ENCODE measurements at places on chromosomes 1 and 21.

- no peak for DNase-seq
These were observed 106.2 kb downstream of the TM2D1 start for GRCh38 chr1:61618755-61619154.

- DNase-seq: no peak
These were observed 222.7 kb upstream of the OLFM3 start for GRCh38 chr1:102219463-102219862.

DNA sequence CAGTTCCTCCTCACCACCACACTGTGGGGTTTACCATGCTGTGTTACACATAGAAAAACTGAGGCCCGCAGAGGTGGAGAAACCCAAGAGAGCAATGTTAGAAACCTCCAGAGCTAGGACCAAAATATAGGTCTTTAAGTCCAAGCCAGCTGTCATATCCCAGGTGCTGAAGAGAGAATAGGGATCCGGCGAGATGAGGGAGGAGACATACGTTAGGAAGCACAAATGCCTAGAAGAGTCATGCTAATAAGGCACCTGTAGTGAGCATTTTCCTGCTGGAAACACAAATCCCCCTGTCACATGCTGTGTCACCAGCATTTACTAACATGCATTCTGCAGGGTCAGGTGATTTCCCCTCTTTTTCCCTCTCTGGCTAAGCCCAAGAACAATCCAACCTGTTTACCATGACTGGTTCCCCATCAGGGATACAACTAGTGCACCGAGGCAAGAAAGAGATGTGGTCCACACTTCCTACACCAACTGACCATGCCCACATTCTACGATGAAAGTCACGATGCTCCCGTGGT lies 168.6 kb upstream of the CAMK1G start:
- DNase-seq: no peak

GRCh38 chr1:200739702-200740570 lies 1.2 kb downstream of the CAMSAP2 start:
- peak; percentile 39 for DNase-seq

DNA sequence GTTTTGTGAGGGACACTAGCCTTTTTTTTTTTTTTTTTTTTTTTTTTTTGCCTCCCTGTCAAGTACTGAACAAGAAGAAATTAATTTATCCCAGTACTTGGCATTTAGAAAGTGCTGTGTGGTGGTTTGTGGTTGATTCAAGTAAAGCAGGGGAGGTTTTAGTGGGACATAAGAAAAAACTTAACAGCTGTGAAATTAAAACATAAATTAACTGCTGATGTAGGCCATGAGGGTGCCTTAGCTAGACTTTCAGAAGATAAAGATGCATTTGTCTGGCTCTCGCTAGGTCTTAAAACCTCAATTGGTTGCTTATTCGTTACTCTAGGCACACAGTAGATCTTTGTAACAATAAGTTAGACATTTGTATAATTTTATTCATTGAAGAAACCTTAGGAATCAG lies 52.3 kb downstream of the SPATA46 start:
- no peak for DNase-seq

DNA sequence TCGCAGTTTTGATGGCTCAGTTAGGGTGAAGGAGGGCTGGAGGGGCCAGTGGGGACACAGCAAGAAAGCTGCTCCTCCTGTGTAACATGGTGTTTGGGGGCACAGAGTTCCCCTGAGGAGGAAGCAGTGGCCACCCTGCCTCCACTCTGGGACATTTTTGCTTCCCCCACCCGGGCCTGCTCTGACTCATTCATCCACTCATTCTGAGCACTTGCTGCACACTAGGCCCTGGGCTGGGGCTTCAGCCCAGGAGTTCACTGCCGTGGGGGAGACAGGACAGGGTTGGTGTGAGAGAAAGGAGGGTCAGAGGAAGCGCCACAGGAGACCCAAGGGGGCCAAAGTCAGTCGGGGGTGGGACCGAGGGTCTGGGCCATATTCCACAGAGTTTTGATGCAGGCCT lies 41.4 kb upstream of the ACOT11 start:
- DNase-seq: no peak

- DNase-seq: no peak
These were observed 126.4 kb upstream of the GALNT2 start for GRCh38 chr1:229940684-229941083.

DNA sequence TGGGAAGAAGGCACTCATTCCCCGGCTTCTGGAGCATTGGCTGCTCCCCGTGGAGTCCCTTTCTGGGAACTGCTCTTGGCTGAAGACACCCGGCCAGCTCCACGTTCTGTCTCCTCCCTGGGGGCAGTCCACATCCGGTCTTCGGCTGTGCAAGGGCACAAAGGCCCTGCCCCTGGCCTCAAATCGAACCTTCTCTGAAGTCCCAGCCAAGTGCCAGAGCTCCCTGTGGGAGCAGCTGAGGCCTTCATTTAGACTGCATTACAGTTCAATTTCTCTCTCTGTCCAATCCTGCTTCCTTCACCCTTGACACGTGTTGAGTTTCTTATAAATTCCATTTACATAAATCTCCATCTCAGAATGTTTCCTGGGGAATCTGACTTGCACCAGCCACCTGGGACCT lies 132.9 kb upstream of the POU3F1 start:
- DNase-seq: no peak

- no peak for DNase-seq
These were observed 576.2 kb downstream of the MATN1 start for GRCh38 chr1:30147188-30147587.

DNA sequence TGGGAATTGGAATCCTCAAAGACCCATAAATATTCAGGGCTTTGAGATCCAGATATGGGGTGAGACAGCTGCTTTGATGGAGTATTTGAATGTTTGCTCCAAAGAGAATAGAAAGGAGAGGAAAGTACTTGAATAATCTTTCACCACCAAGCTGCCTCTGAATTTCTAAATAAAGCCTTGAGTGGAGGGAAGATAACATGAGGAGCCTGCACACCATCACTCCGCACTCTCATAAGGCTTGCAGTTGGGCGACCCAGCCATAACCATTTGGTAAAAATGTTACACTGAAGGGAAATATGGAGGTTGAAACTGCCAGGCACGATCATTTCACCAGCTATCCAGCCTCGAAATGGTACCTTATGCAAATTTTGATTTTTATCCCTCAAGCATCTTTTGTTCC lies 38.4 kb downstream of the VCAM1 start:
- DNase-seq: no peak

DNA sequence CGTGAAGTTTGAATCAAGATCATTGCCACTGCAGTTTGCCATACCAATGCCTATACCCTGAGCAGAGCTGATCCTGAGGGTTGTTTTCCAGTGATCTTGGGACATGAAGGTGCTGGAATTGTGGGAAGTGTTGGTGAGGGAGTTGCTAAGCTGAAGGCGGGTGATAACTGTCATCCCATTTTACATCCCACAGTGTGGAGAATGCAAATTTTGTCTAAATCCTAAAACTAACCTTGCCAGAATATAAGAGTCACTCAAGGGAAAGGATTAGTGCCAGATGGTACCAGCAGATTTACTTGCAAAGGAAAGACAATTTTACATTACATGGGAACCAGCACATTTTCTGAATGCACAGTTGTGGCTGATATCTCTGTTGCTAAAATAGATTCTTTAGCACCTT lies 78.6 kb downstream of the FMN2 start:
- DNase-seq: no peak

DNA sequence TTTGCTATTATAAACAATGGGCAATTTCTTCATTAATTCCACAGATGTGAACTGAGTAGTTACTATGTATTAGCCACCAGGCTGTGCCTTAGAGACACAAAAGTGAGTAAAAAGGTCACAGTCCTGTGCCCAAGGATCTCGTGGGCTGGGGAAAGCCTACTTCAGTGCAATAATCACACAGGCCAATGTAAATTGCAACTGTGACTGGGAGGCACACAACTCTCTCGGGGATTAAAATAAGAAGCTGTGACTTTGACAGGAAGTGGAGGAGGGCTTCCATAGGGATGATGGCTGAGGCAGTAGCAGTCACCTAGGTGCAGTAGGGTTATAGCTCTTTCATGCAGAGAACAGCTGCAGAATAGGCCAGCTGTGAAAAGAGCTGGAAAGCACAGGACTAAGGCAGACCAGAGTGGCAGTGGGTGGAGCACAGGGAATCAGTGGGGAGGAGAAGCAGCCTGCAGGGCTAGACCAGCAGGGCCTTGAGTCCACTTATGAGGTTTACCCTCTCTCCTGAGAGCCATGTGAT lies 121.9 kb downstream of the MAB21L3 start:
- DNase-seq: no peak

DNA sequence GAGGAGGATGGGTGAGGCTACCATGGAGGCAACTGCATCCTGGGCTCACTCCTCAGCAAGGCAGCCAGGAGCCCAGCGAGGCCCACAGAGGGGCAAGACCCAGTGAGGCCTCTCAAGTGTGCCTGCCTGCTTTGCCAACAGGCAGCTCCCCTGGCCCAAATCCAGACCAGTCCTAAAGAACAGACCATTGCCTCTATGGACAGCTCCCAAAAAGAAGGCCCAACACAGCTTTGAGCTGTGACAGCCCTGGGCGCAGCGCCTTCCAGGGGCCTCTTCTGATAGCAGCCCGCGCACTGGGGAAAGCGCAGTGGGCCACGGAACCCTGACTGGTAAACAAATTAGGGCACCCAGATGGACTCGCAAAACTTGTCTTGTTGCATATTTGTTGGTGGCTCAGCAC lies 25.5 kb downstream of the C1orf198 start:
- DNase-seq: no peak

- no peak for DNase-seq
These were observed 9.2 kb downstream of the RORC start for GRCh38 chr1:151822404-151822803.

DNA sequence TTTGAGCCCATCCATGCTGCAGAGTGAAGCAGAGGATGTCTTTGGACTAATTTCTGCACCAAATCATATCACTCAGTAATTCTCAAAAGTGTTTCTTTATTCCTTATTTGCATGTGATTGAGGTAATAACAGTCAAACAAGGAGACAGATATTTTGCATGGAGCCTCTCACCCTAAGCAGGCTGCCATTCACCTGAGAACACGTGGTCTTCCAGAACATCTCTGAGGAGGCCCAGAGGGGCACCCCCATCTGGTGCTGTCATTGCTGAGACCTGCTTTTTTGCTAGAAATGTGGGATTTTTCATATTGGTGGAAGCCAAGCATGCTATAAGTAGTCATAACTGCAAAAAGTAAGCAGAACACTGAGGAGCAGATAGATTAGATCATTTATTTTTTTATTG lies 7.7 kb downstream of the SLC37A1 start:
- no peak for DNase-seq

DNA sequence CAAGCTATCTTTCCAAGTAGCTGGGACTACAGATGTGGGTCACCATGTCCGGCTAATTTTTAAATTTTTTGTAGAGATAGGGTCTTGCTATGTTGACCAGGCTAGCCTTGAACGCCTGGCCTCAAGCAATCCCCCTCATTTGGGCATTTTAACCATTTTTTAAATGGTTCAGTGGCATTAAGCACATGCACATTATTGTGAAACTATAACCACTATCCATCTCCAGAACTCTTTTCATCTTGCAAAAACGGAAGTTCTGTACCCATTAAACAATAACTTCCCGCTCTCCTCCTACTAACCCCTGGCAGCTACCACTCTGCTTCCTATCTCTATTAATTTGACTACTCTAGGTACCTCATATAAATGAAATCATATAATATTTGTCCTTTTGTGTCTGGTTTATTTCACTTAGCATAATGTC lies 4.8 kb upstream of the IL6R start:
- DNase-seq: no peak

DNA sequence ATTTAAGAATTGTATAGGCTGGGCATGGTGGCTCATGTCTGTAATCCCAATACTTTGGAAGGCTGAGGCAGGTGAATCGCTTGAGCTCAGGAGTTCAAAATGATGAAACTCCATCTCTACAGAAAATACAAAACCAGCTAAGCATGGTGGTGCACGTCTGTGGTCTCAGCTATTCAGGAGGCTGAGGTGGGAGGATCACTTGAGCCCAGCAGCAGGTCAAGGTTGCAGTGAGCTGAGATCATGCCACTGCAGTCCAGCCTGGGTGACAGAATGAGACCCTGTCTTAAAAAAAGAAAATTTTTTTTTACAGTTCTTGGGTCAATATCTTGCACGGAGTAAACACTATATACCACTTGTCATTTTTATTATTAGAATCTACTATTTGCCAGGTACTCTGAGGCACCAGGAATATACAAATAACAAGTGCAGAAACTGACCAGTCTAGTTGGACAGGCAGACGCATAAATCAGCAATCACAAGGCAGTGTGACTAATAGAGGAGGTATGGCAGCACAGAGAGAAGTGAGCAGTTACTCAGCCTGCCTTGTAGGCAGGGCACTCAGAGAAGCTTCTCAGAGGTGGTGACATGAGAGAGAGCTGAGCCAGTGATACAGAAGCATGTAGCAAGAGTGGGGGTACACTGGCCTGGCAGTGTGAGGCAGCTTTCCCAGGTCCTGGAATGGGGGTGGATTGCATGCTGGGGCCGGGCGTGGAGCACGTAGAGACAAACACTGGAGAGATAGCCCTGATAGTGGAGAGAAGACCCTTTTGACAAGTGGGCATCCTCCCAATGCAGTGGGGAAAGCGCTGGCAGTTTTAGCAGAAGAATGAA lies 8.0 kb downstream of the PHLDA3 start:
- DNase-seq: no peak

DNA sequence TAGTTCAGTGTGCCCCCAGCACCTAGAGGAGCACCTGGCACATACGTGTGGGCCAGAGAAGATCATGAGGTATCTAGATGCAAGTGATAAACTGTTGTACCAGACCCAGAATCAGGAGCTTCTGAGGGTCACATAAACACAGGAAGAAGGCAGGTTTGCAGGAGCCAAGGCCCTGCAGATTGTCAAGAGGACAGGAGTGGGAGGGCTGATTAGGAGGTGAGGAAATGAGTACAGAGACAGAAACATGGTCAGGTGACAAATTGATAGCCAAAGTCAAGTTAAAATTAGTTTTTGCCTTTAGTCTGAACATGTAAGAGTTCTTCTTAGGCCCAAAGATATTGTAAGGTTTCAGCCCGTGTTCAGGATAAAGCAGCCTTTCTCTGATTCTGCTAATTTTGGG lies 14.0 kb upstream of the TRAF3IP3 start:
- DNase-seq: no peak

DNA sequence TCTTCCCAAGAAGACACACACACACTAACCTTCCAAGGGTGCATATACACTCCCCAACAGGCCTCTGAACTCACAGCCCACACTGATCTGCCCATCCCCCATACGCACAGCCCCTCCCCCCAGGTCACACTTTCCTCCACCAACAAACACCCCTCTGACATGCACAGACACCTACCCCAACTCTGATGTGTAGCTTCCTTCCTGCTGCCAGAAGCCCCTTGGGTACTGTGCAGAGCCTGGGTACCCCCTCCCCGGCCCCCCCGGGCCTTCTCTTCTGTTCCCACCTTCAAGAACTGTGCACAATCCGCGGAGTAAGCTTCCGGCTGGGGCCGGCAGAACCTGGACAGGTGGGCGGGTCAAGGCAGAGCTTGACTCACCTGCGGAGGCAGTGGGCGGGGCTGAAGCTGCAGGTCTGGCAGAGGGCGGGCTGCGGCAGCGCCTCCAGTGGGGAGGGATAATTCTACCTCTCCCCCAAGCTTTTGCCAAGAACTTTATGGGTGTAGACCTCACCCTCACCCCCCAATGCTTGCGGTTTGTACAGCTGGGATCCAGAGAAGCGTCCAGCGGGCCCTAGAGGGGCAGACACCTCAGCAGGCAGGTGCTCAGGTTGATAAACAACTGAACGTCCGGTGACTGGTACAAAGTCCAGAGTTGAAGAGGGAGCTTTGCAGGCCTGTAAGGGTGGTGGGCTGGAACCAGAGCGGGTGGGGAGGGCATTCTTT lies at the start of gene C1orf210:
TSS of gene C1orf210 (minus strand) at position 313 of the 722 bp plus-strand sequence. CDS start 2,311 bp downstream, outside the sequence.
- DNase-seq: no peak

Measured in C1 segment of cervical spinal cord (tissue), 14 donors.